ENCODE measurements at places on chromosomes 11 and 22.

DNA sequence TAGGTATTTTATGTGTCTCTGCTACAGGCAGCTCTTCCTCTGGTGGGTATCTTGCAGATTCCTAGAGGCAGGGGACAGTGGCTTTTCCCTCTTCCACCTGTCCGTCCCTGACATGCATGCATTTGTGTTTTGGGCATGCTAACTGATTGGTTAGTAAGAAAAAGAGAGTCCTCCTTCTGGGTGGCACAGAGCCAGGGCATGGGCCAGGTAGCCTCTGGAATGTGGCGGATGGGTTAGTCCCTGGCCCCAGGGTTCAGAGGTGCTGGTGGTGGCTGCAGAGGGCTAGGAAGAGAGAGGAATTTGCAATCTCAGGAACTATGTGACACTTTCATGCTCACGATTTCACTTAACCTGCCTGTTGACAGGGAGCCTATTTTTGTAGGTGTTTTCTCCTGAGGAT is 5.8 kb upstream of the MS4A15 start:
- DNase-seq: no peak

DNA sequence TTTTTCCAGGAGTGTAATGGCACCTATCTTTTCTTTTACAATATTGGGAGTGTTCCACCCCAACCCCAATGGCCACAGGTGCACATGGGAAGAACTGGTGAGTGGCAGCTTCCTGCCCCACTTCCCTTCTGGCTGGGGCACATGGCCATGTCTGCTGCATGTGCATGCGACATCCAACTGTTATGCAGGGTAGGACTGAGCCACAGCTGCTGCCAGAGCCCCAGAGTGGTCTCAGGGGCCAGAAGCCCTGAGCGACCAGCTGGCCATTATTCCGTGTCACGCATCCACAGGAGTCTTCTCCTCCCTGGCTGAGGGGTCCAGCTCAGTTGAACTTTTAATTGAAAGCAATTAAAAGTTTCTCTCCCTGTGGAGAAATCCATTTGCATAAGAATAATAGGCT is 8.7 kb upstream of the GLYAT start:
- DNase-seq: no peak

DNA sequence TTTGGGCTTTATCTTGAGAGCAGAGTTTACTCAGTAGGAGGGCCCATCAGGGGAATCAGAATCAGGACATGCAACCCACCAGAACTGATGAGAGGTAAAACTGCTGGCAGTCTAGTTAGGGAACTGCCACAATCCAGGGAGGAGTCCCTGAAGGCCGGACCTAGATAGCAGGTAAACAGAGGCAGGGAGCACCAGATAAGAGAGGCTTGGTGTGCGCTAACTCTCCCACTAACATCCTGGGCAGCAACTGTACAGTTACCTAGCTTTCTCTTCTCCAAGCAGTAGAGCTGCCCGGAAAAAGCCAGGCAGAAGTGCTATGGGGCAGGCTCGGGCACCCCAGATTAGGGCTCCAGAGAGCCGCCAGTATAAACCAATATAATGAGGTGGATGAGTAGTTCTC is 865 bp upstream of the AMOTL1 start:
- no peak for DNase-seq

GRCh38 chr11:62150887-62151736 is 27.3 kb downstream of the INCENP start:
- DNase-seq: no peak

DNA sequence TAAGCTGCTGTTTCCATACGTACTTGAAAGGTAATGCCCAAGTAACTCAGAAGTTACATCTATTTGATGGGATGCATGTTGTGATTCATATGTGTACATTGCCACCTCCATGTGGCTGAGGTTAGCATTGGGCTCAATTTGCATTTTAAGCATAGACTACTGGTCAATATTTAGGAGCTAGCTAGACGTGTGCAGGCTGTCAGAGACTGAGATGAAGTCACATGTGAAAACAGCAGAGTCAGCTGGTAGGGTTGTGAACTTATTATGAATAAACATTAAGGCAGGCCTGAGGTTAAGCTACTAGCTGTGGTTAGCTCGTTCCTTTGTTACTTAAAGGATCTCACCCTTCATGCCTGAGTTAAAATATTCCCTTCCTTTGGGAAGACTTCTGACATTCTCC is 114.5 kb upstream of the MTNR1B start:
- DNase-seq: no peak

GRCh38 chr11:35390737-35391682 is 28.3 kb downstream of the SLC1A2 start:
- DNase-seq: no peak

GRCh38 chr22:25753252-25753651 is 11.3 kb downstream of the MYO18B start:
- DNase-seq: no peak

All from stimulated activated CD4-positive, alpha-beta T cell treated with anti-CD3 and anti-CD28 coated beads, Interleukin-1b, Interleukin-23, amount 100 ng/mL, for 1 hour (primary cell).